ENCODE measurements at places on chromosomes 4 and X.

- DNase-seq: no peak
These were observed 450.1 kb upstream of the TENM3 start for GRCh38 chr4:181793096-181793495.

GRCh38 chr4:57764856-57765255 is 654.7 kb upstream of the IGFBP7 start:
- no peak for DNase-seq

DNA sequence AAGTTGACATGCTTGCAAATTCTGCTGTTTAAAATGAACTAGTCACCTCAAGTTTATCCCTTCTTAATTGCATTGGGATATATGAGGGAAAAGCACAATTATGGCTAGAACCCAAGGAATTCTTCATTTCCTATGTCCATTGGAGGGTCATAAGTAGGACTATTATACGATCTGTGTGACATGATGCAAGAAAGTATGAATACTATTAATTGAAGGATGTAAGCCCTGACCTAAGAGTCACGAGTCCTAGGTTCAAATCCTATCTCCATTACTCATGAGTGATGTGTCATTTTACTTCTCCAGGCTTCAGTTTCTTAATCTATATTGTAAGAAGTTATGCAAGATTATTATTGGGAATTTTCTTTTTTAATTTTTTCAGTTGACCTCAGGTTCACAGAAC is 542.9 kb upstream of the GRIA3 start:
- no peak for DNase-seq

- DNase-seq: no peak
These were observed 17.8 kb upstream of the ZNF827 start for GRCh38 chr4:145956288-145956890.

DNA sequence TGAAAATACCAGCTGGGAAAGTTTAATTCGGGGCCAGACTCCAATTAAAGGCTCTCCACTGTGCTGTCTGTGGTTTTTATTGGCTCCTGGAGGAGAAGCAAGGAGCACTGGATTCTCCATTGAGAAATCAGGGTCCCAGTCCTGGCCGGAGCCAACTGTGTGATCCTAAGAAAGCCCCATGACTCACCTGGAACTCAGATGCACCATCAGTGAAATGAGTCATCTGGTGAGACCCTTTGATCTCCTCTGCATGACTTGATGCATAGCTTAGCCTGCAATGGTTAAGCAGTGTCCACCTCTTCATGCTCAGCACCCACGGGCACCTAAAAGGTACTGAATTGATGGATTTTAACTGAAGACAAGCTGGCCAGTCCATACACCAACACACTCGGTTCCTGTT is 119.2 kb upstream of the VCX3B start:
- no peak for DNase-seq

DNA sequence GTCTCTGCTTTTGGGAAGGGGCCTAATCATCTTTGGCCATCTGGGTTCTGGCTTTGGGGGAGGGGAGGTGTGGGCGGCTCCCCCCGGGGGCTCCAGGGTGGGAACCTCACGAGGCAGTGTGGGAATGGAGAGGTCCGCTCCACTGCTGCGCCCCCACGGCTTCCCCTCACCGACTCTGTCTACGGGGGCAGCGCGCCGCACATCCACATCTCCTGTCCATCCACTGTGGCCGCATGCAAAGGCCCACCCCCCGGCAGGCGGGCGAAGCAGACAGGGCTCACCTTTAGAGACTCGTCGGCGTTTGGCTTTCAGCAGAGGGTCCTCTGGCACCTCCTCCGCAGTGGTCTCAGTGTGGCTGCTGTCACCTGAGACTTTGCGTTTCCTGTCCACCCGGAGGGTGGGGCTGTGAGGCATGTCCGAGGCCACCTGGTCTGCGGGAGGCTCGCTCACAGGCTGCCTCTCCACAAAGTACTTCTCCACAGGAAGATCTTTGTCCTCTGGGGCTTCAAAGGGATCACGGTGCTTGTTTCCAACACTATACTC is 33.6 kb downstream of the BCOR start:
- no peak for DNase-seq

DNA sequence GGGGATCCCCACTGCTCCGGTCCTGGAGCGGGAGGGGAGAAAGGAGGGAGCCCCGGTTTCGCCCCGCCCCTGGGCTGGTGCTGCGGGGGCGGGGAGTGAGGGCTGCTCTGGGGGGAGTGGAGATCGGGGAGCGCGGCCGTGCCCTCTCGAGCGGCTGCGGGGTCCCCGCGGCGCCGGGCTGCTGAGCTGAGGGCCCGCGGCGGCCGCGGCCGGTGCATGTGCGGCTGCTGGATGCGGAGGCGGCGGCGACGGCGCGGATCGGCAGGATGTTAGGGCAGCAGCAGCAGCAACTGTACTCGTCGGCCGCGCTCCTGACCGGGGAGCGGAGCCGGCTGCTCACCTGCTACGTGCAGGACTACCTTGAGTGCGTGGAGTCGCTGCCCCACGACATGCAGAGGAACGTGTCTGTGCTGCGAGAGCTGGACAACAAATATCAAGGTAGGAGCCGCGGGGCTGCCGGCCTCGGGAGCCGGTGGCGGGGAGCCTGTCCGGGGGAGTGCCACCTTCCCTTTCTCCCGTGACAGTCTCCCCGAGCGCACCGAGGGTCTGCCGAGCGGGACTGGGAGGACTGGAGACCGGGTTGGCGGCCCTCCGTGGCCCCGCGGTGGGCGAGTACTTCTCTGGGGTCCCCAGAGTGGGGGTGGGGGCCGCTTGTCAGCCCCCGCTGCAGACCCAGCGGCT is at the start of gene ING2:
ING2 (plus strand) TSS at position 129 of the 681 bp plus-strand sequence; CDS start at position 267, 138 bp downstream.
- peak; percentile 86 for DNase-seq

DNA sequence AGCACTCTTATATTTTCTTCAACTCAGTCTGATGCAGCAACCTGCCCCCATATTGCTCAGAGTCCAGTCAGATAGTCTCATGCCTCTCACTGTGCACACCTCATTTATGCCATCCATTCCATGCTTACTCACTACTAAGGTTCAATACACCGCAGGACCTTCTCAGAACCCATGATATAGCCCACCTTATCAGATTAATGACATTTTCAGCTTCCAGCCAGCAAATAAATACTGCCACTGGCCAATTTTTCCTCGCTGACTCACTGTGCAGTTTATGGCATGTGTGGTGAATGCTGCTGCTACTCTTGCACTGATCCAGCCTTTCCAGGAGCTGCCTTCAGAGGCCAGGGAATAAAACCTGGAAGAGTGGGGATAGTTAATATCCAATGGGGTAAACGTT is 380.6 kb upstream of the SPOCK3 start:
- DNase-seq: no peak

DNA sequence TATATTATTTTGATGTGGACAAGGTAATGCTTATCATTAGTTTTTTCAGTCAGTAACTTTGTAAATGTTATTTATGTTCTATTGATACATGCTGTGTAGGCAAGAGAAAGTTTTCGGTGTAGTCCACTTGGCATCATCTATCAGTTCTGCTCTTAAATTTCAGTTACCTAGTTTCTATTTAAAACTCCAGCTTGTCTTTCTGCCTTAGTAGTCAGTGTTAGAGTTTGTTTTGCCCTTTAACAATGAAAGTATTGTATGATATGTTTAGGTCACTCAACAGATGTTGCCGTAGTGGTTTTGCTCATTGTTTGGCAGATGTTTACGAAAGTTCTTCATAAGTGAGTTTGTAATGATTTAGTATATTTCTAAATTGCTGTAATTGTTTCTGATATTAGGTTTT is 34.9 kb upstream of the FHDC1 start:
- no peak for DNase-seq

DNA sequence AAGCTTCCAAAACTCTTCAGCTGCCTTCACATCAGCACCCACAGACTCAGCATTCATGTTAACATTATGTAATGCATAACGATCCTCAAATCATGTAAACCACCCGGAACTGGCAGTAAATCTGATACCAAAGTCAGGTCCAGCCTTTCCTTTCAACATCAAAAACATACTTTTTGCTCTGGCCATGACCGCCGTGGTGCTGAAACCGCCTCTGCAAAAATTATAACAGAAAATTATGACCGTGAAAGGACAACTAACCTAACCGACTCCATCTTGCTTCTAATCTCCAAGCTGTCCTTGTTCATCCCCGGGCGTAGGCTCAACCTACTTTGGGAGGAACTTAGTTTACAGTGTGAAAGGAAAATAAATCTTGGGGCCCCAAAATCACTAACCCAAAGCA is 51.6 kb downstream of the TRMT44 start:
- DNase-seq: no peak

DNA sequence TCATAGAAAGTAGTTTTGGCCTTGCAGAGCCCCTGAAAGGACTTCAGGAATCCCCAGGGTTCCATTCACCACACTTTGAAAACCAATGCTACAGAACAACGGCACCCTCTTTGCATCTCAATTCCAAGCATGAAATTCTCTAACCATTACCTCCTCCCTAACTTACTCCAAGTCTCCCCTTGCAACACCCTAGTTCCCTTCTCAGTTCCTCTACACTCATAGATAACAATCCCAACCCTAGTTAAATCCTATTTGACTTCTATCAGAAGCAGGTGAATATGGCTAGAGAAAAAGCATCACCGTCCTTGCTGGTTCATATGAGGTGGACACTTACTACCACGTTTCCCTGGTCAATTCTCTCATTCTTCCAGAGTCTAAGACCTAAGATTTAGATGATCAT is 2.4 kb downstream of the RCHY1 start:
- no peak for DNase-seq

DNA sequence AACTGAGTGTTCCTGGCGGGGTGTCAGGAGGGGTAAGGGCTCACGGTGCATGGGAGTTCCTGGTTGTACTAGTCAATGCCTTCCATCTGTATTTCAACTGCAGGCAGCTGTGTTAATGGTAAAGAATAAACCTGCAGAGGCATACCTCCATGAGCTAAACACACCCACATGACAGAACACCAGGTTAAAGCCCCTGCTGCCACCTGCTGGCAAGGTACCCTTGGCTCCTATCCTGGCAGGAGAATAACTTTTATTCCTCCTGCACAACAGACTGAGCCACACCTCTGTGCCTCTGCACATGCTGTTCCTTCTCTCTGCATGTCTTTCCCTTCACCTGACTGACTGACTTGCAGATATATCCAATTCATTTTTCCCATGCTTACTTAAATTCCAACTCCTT is 11.1 kb downstream of the ITIH6 start:
- DNase-seq: no peak

GRCh38 chr4:108166038-108166437 is 2.7 kb downstream of the LEF1 start:
- DNase-seq: peak; percentile 31

GRCh38 chr4:87029356-87029755 is 94.5 kb downstream of the AFF1 start:
- DNase-seq: no peak

DNA sequence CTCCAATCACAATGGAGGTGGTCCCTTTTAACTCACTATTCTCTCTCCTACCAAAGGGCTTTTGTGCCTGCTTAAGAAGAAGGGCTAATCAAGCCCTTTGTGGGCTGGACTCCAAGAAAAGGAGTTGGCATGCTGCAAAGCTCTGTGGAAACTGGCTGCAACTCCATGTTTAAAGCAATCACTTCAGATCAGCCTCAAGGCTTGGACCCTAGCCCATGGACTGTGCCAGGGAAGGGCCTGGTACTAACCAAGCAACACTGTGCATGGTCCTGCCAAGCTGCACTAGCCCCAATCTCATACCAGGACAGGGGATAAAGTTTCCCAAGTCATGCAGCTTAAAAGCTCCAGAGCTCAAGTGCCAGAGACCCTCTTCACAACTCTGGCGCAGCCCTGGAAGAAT is 86.7 kb downstream of the ATP8A1 start:
- DNase-seq: no peak

DNA sequence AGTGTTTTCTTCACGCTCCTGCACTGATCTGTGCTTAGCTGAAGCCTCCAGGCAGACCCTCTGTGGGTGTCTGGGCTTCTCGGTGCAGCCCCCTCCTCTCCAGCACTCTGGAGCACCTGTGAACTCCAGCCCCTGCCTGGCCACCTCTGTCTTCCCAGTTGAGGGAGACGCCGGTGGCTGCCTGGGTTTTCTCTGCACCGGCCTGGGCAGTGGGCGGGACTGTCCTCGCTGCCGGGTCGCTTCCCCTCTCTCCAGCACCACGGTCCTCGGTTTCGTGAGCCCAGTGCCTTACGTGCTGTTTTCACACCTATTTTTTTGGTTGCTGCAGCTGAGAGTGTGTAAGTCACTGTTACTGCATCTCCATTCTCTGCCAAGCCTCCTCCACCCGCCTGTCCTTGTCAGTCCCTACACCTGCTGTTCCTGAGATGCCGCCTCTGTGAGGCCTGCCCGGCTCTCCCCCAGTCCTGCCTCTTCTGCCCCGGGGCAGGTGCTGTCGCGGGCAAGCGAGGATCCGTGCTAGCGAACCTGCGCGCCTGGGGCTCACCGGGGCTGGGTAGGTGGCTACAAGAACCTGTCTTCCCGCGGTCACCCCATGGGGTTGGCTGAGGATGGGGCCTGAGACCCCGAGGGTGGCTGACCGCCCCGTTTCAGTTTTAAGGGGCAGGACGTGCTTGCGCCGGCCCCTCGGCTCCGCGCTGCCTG is 2.4 kb upstream of the FGFRL1 start:
- DNase-seq: no peak
